ENCODE measurements at places on chromosomes 2 and 18.

GRCh38 chr2:51813247-51813646, 781.3 kb upstream of the NRXN1 start:
- no peak for DNase-seq

GRCh38 chr18:60228609-60229595, 143.7 kb downstream of the MC4R start:
- no peak for DNase-seq

DNA sequence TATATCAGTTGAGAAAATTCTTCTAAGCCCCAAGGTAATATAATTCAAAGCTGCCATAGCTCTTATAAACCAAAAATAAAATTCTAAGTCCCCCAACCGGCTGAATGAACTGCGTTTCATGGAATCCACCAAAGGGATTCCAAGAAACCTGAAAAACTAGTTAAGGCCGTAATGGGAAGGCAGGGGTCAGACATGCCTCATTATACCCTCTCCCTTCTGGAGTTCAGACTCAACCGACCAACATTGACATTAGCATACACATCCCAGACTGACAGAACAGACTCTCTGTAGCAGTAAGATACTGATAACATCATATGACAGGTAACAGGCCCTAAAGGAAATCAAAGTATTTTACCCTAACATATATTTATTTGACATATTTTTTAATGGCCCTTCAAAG, 31.4 kb upstream of the PHLPP1 start:
- DNase-seq, result no peak

GRCh38 chr2:179268277-179268925, 3.8 kb upstream of the SESTD1 start:
- DNase-seq, result peak; percentile 40

GRCh38 chr2:200101922-200102321, 146.5 kb downstream of the MAIP1 start:
- no peak for DNase-seq

GRCh38 chr18:49020621-49021021, 69.9 kb upstream of the SMAD7 start:
- DNase-seq, result no peak

GRCh38 chr2:66239655-66240054, 195.3 kb upstream of the MEIS1 start:
- DNase-seq, result no peak

DNA sequence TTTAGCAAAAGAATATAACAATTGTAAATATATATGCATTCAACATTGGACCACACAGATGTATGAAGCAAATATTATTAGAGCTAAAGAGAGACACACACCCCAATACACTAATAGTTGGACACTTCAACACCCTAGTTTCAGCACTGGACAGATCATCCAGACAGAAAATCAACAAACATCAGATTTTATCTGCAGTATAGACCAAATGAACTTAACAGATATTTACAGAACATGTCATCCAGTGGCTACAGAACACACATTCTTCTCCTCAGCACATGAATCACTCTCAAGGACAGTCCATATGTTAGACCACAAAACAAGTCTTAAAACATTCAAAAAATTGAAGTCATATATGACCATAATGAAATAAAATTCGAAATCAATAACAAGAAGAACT, 22.1 kb upstream of the EVA1A start:
- no peak for DNase-seq

DNA sequence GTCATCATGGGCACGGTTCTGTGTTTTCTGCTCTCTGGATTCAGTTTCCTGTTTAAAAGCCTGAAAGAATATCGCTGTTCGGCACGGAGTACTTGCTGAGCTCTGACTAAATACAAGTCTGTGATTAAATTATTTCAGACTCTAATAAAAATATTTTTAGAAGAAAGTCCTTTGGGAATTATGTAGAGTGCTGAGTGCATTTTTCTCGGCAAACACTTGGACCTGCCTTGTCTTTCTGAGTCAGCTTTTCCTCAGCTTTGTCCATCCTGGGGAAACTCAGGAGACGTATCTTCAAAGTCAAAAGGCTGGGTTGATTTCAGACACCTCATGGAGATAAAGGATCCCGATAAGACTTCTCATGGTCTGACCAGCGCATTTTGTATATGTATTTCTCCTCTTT, 45.9 kb downstream of the IL1R2 start:
- no peak for DNase-seq

DNA sequence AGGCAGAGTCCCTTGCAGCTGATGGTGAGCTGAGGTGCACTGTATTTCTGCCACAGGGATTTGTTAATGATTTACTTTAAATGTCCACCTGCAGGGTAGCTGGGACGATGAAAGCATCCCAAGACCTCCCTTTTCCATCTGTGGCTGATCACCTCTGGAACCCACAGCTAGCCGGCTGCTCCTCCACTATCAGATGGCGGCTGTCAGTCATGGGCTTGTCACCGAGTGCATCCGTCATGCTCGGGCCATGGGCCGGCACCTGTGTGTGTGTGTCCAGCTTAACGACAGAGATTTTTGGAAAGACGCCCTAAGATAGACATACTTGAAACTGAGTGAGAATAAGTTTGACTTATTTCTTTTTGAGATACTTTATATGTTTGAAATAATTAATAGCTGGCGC, 235.2 kb downstream of the FAM210A start:
- no peak for DNase-seq

DNA sequence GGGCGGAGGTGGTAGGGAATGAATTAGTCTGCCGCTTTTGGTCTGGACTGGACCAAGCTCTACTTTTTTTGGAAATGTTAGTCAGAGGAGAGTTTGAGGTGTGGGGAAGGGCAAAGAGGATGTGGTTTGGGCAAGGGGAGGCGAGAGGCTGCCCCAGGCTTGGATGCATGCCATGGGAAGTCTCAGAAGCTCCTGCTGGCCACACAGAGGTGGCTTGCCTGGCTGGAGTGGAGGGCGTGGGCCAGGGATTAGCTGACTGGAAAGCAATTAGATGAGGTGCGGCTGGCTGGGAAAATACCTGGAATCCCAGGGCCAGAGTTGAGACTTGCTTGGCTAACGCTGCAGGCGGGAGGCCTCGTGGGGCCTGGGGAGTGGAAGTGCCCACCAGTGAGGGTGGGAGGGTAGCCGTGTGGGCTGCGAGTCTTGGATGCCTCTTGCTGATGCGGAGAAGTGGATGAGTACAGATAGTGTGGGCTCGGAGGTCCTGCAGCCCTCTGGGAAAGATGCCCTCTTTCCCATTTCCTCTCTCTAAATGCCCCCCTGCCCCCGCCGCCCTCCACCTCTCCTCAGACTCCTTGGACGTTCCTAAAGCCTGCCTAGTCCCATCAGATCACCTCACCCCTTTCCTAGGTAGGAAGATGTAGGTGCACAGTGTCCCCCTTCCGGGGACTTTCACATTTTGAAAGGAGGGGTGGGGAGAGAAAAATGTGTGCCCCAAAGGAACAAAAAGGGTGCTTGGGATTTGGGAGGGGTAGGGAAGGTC, 117.6 kb downstream of the SMAD7 start:
- no peak for DNase-seq

DNA sequence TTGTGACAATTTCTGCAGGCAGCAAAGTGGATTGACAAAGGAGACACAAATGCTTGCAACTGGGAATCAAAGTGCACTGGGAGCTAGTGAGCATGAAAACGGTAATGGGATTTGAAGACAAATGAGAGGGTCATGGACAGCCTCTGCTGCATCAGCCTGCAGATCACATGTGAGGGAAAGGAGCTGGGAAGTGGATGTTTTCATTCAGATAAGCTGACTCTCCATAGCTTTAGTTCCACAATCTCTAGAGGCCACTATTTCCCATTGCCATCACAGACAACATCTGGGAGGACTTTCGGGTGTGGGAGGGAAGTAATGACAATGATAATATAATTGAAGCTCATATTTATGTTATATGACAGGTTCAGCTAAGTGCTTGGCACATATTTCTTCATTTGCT, 28.4 kb downstream of the ADCYAP1 start:
- DNase-seq, result no peak

- DNase-seq, result no peak
Measured at GRCh38 chr2:95234286-95234785, 27.0 kb downstream of the ZNF892 start.

DNA sequence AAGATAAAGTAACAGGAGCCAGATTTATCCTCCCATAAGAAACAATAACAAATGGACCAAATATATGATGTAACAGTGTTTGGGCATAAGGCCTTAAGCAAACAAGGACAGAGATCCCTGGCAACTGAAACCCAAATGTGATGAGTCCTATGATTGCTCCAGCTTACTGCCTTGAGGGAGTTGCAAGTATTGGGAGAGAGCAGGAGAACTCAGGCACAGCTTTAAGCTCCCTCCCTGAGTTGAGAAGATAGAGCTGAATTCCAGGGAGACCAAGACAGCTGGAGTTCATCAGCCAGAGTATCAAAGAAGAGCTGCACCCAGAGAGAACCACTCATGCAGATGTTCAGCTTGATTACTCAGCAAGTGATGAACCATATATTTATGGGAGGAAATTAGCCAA, 814.5 kb upstream of the RAB6C start:
- no peak for DNase-seq

DNA sequence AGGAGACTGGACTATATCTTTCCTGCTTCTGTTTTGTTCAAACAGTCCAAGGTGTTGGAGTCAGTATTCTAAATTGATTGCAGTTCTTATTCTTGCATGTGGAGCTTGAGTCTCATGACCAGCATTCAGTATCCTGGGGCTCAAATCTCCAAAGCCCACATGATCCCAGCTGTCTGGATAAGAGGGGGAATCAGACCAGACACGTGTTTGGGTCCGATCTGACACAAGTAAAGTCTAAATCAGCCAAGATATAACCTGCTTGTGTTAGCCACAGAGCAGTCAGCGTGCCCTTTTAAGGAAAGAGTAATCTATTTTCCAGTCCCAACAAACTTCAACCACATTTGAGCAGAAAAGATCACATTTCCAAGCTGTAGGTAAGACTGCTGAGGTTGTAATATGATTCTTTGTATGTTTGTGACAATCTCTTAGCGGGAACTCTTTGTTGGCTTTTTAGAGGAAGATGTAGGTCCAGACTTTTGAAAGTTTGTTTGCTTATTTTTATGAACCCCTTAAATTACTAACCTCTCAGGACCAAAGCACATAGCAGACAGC, 334.6 kb downstream of the SLC4A3 start:
- DNase-seq, result no peak

DNA sequence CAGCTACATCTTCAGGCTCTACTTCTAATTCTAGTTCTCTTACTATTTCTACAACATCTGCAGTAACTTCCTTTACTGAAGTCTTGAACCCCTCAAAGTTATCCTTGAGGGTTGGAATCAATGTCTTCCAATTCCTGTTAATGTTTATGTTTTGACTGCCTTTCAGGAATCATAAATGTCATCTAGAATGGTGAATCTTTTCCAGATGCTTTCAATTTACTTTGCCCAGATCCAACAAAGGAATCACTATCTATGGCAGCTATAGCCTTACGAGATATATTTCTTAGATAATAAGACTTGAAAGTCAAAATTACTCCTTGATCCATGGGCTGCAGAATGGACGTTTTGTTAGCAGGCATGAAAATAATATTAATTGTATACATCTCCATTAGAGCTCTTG, 123.9 kb downstream of the PDE1A start:
- no peak for DNase-seq

- no peak for DNase-seq
Measured at GRCh38 chr2:147977679-147978078, 42.9 kb downstream of the ORC4 start.

DNA sequence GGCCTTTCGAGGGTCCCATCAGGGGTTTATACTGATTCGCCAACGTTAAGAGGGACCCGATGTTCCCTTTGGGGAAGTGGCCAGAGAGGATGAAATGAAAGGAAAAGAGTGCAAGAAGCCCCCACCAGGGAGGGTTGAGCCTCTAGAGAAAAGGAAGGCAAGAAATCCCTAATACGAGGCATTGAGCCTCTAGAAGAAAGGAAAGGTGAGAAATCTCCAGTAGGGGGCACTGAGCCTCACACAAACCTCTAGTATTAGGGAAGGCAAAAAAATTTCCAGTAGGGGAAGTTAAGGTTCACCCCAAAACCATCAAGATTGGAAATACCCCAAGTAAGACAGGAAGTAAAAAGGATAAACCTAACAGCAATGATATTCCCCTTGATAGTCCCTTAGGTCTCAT, 9.8 kb upstream of the SAP130 start:
- DNase-seq, result no peak

- peak; percentile 48 for DNase-seq
Measured at GRCh38 chr2:174334781-174335251, at the start of gene SP9. SP9 (plus strand) TSS chr2:174334954; CDS start chr2:174335093, 139 bp downstream.

DNA sequence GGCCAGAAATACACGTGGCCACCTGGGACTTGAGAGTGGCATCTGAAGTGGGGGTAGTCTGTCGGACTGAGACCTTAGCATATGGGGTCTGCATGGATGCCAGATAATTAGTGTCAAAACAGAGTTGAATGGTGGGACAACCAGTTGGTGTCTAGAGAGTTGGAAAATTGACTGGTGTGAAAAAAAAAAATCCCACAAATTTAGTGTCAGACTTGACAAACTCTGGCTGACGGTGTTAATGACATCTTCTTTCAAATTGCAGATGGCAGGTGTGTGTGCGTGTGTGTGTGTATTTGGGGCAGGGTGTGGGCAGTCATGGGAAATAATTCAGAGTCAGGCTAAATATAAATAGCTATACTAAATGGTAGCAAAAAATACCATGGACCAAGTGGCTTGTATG, 365.4 kb upstream of the RGPD4 start:
- no peak for DNase-seq

DNA sequence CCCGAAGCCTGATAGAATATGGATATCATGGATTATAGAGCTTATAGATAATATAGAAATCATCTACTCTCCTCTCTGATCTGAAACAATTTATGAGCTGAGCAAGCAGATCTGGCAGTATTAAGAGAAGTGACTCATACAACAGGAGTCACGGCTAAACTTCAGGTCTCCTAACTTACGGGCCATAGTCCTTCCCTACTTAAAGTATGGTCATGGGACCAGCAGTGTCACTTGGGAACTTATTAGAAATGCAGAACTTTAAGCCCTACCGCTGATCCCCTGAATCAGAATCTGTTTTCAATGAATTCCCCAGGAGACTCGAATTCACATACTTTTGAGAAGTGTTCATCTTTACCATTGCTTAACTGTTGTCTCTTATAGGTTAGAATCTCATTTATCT, 195.7 kb upstream of the FANCL start:
- no peak for DNase-seq

- DNase-seq, result no peak
Measured at GRCh38 chr2:154794406-154794805, 95.9 kb downstream of the KCNJ3 start.

DNA sequence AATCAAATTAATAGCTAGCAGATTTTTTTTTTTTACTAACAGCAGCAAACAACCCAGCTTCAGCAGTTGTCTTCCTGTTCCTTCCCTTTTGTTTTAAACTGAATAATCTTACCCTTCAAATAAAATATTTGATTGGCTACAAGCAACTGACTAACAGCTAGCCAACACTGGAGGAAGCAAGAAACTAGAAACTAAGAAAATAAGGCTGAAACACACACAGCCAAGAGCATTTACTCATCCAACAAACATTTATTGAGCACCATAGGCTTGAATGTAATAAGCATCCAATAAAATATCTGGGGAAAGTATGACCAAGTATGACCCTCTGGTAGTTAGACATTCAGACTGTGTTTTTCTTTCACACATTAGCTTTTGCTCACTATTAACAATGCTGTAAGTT, 189.2 kb downstream of the CD226 start:
- DNase-seq, result no peak

- no peak for DNase-seq
Measured at GRCh38 chr2:144630459-144631215, 110.7 kb upstream of the ZEB2 start.

Data from activated T-cell treated with anti-CD3 and anti-CD28 coated beads, Interleukin-2, amount 50 U/mL, for 72 hours (primary cell).